ENCODE measurements at places on chromosomes 16 and 17.

DNA sequence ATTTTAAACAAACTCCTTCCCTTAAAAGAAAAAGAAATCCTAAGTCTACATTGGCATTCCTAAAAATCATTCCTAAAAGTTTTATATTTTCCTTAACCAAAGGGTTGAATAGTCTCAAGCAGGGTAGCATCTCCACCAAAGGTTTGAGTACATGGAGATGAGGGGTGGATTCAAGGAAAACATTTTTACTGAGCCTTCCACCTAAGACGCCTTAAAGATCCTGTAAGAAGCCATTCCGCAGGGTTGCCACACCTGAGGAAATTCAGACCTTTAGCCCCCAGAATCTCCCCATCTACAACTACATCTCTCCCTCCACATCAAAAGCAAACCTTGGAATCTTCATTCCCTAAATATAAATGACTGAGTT, 7.7 kb upstream of the AKTIP start:
- DNase-seq: no peak

GRCh38 chr17:80856863-80857755, 134.5 kb upstream of the CHMP6 start:
- DNase-seq: no peak

DNA sequence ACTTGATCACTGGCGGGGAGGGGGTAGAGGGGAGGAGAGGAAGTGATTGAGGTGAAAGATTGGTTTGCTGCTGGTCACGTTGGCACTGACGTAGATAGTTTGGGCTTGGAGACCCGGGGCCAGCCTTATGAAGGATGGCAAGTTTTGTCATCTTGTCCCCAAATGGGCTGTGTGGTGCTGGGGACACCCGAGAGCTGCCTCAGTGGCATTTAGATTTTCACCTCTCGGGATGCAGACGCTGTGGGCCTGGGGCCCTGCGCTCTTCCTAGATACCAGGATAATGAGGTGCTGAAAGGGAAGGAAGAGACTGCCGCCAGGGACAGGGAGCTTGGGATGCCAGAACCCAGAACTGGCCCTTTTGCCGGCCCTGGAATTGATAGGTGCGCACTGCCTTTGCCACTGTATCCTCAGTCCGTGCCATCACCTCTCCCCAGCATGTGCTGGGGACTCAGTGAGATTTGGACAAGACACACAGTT, 1.4 kb upstream of the SOCS3 start:
- no peak for DNase-seq

- no peak for DNase-seq
Measured at GRCh38 chr17:40511136-40511535, 9.7 kb upstream of the TNS4 start.

DNA sequence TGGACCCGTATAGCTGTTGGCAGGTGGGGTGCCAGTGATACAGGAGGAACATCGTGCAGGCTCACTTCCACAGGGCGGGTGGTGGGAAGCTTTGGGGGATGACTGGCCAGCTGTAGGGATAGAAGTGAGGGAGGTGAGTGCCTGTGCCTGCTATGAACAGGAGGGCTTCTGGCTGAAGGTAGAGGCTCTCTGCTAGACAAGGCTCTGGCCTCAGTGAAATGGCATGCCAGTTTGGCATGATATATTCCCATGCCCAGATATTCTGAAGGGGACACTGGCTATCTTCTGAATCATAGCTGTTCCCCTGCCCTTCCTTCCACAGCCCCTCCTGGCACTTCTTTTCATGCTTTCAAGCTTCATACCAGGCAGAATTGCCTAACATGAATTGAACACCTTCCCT, 19.1 kb downstream of the PHAF1 start:
- no peak for DNase-seq

DNA sequence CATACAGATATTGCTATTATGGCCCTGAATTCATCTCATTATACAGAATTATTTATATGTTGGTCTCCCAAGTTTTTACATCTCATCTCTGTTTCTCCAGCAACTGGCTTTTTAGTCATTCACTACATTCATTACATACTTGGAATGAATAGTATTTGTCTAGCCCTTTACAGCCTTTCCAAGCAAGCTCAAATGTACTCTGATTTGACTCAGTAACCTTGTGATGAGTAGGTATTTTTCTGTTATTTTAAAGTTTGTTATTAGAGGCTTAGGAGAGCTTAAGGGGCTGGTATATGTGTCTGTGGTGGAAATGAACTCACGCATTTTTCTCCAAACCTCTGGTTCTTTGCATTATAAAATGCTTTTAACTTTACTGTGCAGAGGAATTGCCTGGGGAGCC, 224.7 kb downstream of the SNX29 start:
- DNase-seq: no peak

- DNase-seq: no peak
Measured at GRCh38 chr16:51834133-51834532, 683.1 kb upstream of the SALL1 start.

- DNase-seq: no peak
Measured at GRCh38 chr17:17966399-17966798, 5.8 kb downstream of the TOM1L2 start.

GRCh38 chr17:65418622-65419021, 142.8 kb downstream of the AXIN2 start:
- no peak for DNase-seq

DNA sequence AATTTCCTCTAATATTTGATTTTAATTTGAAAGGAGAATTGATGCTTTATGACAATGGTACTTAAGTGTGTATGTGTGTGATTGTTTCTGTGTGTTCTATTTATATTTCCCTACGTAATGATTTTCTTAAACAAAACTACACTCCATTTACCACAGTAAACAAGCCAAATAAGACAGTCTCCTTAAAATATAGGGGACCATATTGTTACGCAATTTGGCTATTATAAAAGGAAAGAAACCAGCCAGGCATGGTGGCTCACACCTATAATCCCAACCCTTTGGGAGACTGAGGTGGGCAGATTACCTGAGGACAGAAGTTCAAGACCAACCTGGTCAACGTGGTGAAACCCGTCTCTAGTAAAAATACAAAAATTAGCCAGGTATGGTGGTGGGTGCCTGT, 1134.1 kb downstream of the CDH8 start:
- no peak for DNase-seq

- no peak for DNase-seq
Measured at GRCh38 chr17:73691321-73691766, 47.1 kb upstream of the SDK2 start.

DNA sequence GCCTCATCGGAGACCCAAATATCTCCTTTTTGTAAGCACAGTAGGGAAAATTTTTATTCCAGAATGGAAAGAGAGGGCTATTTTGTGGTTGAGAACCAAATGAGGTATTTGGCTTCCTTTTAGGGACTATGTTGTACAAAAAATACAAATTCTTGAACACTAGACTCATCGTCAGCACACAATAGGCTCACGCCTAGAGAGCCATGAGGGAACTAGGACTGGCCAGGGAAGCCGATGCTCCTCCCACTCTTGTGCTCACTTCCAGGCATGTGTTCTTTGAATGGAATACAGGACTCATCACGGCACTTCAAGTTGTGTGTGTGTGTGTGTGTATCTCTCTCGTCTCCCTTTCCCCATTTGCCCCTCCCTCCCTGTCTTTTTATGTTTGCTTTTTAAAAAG, 17.8 kb upstream of the BLMH start:
- DNase-seq: no peak

DNA sequence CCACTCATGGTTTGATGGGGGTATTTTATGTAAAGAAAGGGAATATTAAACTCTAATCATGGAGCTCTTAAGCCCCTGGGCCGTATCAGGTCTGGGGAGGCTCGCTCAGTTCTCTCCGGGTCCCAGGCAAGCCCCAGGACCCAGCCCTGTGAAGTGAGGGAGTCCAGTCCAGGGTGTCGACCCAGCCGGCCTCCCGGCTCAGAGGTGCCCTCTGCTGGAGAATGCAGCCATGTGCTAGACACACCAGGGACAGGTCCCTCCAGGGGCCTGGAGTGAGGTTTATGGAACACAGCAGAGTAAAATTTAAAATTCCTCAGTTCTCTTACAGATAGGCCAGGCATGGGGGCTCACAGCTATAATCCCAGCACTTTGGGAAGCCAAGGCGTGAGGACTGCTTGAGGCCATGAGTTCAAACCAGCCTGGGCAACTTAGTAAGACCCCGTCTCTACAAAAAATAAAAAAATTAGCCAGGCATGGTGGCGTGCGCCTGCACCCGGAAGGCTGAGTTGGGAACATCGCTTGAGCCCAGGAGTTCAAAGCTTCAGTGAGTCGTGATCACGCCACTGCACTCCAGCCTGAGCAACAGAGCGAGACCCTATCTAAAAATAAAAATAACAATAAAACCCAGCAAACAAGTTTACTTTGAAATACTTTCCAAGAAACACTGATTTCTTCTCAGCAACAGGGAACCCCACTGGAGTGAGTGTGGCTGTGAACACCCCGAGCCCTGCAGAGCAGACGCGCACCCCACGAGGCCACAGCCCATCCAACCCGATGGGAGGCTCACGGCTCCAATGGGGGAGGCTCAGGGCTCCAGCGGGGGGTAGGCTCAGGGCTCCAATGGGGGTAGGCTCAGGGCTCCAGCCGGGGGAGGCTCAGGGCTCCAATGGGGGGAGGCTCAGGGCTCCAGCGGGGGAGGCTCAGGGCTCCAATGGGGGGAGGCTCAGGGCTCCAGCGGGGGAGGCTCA, 72.2 kb downstream of the ZNF778 start:
- DNase-seq: peak; percentile 76

GRCh38 chr16:20242568-20243255, 84.6 kb downstream of the GP2 start:
- no peak for DNase-seq

GRCh38 chr17:43129671-43130010, 4.5 kb upstream of the BRCA1 start:
- no peak for DNase-seq
